ENCODE measurements at places on chromosomes 1 and 21.
A peak's percentile ranks its signal among the peaks of the same experiment; 100 is the strongest.

GRCh38 chr1:26862781-26863684 is at the start of gene SFN:
TSS of gene SFN (plus strand) at chr1:26863149. CDS start at chr1:26863213, 64 bp downstream.
- DNase-seq = peak; percentile 71

DNA sequence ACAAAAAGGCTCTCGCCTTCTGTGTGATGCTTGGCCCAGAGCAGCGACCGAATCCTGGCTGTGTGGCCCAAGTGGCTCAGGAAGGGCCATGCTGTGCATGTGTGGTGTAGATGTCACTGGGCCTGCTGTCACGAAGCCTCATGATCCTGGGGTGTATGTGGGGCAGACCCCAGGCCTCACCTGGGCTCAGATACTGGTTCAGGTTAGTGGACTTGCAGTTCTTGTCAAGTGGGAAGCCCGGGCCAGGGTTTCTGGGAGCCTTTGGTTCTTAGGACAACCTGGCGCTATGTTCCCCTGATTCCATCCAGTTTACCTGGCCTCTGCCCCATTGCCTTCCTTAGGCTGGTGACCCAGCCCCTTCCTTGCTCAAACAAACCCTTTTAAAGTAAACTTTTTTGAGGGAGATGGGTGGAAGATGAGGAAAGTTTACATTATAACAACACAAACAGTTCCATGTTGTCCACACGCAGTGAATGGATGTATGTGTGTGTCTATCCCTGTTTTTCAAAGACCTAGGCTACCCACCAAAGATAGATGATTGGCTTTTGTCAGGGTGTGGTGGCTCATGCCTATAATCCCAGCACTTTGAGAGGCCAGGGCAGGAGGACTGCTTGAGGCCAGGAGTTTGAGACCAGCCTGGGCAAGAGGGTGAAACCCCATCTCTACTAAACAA is 84.3 kb downstream of the UCK2 start:
- no peak for DNase-seq

DNA sequence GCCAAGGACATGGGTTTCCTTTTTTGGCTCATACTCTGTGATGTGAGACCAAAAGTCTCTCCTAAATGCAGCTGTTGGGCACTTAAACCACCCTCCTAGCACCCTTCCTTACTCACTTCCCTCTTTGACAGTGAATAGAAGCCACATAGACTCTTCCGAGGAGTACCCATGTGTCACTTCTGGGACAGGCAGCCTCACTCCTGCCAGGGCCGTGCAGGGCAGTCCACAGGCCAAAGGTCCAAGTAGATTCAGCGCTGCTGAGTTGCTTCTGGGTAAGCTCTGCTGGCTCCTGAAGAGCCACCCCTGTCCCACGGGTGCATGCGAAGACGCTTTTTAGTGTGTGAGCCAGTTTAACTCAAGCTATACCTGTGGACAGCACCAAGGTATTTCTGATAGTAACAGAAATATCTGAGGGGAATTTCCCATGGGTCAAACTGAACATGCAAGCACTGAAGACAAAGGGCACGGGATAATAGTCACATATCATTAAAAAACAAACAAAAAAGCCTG is 36.8 kb upstream of the BMP8B start:
- DNase-seq = no peak

- no peak for DNase-seq
Measured at GRCh38 chr21:34520764-34521508, 8.9 kb upstream of the KCNE1 start.

Data from activated naive CD8-positive, alpha-beta T cell treated with anti-CD3 and anti-CD28 coated beads, Interleukin-2, amount 50 U/mL, for 24 hours (primary cell).